Stimulated activated CD8-positive, alpha-beta memory T cell treated with anti-CD3 and anti-CD28 coated beads, Interleukin-15, amount 100 ng/mL, for 1 hour (primary cell): ENCODE measurements at places on chromosomes 7 and 10.

GRCh38 chr10:25157650-25158049, 17.2 kb upstream of the GPR158 start:
- no peak for DNase-seq

DNA sequence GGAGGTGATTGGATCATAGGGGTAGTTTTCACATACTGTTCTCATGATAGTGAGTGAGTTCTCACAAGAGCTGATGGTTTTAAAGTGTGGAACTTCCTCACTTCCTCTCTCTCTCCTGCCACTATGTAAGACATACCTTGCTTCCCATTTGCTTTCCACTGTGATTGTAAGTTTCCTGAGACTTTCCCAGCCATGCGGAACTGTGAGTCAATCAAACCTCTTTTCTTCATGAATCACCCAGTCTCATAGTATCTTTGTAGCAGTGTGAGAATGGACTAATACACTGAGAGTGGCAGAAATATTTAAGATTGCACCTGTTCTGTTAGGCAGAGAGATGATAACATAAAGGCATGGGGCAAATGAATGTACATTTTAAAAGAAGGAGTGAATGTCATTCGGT, 507.8 kb downstream of the SORCS3 start:
- no peak for DNase-seq

GRCh38 chr7:3979611-3980299, 678.7 kb downstream of the SDK1 start:
- no peak for DNase-seq

- DNase-seq, result no peak
Observed at GRCh38 chr10:110336111-110336721, 31.5 kb upstream of the SMNDC1 start.

DNA sequence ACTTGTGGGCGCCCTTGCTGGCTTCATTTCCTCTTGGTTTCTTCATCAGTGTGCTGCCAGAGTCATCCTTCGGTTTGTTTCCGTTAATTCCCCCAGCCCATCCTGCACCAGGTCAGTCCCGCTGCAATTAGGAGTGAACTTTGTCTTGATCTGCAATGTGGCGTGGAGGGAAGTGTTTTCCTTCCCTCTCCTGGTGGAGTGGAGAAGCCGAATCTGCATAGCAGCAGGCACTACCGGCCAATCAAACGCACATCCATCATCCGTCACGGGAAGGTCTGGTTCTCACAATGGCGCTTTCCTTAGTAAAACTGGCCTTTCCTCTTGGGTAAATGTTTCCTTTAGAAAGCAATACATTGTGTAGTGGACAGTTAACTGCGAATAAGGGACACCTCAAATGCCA, 337.5 kb downstream of the CXCL12 start:
- no peak for DNase-seq

- no peak for DNase-seq
Observed at GRCh38 chr7:129471402-129471827, 30.9 kb upstream of the SMKR1 start.

DNA sequence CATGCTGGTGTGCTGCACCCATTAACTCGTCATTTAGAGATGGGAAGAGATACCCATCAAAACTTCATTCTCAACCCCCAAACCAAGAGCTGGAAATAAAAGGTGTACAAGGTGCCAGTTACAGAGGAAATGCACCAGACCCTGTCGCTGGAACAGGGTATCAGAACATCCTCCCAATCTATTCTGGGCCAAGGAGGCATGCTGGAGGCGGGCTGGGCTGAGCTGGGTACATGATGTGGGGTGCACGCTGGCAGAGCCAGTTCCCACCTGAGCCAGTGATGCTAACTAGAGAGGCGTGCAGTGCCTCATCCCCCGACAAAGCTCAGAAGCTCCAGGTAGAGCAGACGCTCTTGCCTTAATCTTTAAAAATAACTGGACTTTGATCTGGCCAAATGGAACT, 70.1 kb downstream of the NPSR1 start:
- DNase-seq, result no peak

- DNase-seq, result no peak
Observed at GRCh38 chr7:97871659-97872024, 566 bp downstream of the ASNS start.
